ENCODE measurements at places on chromosomes 11 and 22.
A peak's percentile ranks its signal among the peaks of the same experiment; 100 is the strongest.

- peak overlapping the region; percentile 26 for H3K4me3 ChIP-seq
- no peaks in the 10 kb centered on the region for H3K36me3 ChIP-seq
- H3K27ac ChIP-seq: no peak overlapping the region
- peaks cover 31% of the 10 kb centered on the region for H3K4me1 ChIP-seq
- no peak for DNase-seq
- H3K27me3 ChIP-seq: peaks cover 7% of the 10 kb centered on the region
These were observed 124.5 kb upstream of the HSD17B12 start for GRCh38 chr11:43555816-43556611.

GRCh38 chr11:47278058-47278457 lies 8.1 kb downstream of the MADD start:
- no peaks in the 10 kb centered on the region for H3K4me1 ChIP-seq
- H3K36me3 ChIP-seq: peaks cover 62% of the 10 kb centered on the region
- H3K4me3 ChIP-seq: no peak overlapping the region
- H3K27ac ChIP-seq: no peak overlapping the region

DNA sequence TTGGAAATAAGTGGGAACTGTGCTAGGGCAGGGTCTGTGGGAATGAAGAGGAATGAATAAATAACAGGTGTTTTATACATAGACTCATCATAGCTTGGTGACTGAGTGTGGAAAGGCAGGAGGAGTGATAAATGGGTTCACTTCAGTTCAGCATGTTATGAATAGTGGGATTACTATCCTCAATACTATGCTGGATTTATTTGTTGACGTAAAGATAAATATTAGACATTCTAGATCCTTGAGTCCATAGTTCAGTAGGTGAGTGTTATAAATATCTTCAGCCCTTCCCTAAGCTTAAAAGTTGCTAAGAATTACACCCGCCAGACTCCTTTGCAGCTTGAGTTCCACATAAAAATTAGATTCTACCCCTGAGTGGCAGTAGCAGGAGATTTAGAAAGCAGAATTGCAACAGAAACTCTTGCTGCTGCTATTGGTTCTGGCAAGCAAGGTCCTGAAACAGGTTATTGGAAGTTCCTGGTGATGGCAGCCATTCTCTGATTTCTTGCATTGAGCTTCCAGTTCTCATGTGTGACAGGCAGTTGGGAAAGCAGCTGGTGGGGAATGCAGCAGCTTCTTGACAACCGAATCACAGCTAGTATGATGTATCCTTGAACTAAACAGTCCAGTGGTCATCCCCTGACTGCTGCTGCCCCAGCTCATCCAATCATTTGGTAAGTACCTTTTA lies 1558.9 kb downstream of the FAM181B start:
- no peak for DNase-seq
- no peak overlapping the region for H3K27ac ChIP-seq
- H3K27me3 ChIP-seq: no peaks in the 10 kb centered on the region
- H3K36me3 ChIP-seq: no peaks in the 10 kb centered on the region

DNA sequence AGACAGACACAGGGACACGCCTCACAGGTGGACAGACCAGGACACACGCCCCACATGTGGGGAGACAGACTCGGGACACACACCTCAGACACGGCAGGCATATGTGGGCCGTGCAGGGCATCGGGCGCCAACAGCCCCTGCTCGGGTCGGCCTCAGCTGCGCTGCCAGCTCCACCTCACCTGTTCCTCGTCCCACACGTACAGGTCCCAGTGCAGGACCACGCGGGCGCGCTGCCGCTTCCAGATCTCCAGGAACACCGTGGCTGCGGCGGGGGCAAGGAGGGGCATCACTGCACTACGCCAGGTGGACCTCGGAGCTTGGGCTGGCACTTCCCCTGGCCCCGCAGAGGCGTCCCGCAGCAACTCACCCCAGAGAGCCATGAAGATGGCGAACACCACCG lies 12.4 kb downstream of the ANO9 start:
- H3K36me3 ChIP-seq: no peaks in the 10 kb centered on the region
- DNase-seq: no peak
- no peak overlapping the region for H3K27ac ChIP-seq
- peaks cover 13% of the 10 kb centered on the region for H3K27me3 ChIP-seq

Measured in spinal cord (tissue), 10 donors.